ENCODE measurements at places on chromosomes 2 and 18.

GRCh38 chr2:162029287-162029901 lies 44.6 kb downstream of the DPP4 start:
- no peak overlapping the region for H3K27ac ChIP-seq
- no peaks in the 10 kb centered on the region for H3K4me1 ChIP-seq
- DNase-seq, result no peak
- H3K36me3 ChIP-seq, result no peaks in the 10 kb centered on the region
- no peaks in the 10 kb centered on the region for H3K27me3 ChIP-seq
- H3K4me3 ChIP-seq, result no peak overlapping the region

DNA sequence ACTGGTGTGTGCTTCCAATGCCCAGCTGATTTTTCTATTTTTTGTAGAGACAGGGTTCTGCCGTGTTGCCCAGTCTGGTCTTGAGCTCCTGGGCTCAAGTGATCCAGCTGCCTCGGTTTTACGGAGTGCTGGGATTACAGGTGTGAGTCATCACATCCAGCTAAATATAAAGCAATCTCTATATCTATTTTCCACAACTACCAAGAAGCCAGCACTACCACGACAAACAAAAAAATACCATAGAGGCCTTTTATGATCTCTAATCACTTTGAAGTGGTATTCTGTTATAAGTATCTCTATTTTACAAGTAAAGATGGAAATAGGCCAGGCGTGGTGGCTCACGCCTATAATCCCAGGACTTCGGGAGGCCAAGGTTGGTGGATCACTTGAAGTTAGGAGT lies 34.7 kb downstream of the C2orf74 start:
- no peak overlapping the region for H3K27ac ChIP-seq
- no peak overlapping the region for H3K4me3 ChIP-seq
- no peaks in the 10 kb centered on the region for H3K4me1 ChIP-seq
- no peak for DNase-seq

DNA sequence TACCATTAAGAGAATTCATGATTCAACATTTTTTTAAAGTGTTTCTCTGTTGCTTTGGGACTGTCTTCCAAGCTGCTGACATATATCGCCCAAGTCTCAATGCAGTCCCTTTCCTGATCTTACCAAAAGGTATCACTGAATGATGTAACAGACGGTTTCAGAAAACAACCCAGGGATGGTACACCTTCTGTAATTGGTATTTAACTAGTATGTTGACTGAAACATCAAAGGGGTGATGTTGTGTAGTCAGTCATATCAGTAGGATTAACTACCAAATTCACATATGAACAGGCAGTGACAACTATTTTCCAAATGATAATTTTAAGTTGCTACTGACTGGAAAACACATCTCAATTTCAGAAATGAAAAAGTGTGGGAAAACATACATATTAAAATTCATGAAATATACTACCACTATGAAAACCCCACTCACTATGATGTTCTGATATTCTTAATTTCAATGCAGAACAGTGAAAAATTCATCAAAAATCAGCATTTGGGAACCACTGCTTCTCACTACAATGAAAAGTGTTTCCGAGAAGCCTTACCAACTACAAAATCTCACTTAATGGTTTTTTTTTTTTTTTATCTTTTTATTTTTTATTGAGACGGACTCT lies 59.8 kb downstream of the MEMO1 start:
- DNase-seq, result no peak
- H3K36me3 ChIP-seq, result peaks cover 10% of the 10 kb centered on the region
- H3K27me3 ChIP-seq, result no peaks in the 10 kb centered on the region
- H3K27ac ChIP-seq, result no peak overlapping the region
- H3K4me3 ChIP-seq, result no peak overlapping the region

DNA sequence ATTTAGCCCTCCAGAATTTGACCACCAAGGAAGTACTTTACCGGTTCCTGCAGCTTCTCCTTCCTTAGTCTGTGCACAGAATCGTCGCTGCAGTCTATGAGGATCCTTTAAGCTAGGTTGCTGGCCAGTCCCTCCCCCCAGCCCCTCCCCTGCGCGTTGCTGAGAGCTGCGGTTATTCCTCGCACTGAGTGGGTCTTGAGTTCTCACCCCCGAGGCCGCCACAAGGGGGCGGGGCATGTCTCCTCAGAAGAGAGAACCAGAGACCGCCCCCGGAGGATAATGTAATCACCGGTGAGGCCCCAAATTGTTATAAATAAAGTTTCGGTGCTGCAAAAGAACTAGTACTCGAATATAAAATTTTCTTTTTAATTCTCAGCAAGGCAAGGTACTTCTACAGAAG lies 1184.9 kb upstream of the CDH2 start:
- H3K4me3 ChIP-seq, result no peak overlapping the region
- no peak overlapping the region for H3K27ac ChIP-seq
- no peaks in the 10 kb centered on the region for H3K4me1 ChIP-seq
- DNase-seq, result no peak

DNA sequence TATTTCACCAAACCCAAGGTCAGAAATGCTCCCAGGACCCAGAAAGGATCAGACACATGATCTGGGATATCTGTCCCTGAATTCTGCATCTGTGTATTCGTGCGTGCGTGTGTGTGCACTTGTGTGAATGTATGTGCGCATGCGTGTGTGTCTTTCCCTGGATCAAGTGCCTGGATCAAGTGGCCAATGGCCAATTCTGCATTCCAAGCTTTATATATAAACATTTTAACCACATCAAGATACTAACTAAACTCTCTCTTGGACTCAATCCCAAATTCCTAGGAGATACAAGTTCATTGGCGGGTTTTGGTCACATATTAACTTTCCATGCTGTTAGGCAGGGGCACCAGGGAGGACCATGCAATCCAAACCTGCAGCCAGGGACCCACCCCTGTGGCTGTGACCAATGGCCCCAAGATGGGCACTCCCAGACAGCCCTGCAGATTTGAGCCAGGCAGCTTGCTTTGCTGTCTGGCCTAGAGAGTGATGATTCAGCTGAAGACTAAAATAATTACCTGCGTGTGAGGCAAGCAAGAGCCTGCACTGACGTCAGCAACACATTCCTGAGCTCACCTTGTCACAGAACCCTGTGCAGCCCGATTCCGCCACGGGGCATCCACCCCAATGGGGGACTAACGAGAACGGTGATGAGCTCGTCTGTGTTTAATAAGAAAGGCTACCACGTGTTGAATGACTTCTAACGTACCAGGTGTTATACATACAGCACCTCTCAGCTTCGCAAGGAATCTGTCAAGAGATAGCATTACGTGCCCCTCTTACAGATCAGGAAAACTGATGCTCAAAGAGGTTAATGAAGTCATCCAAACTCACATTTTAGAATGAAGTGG lies 45.3 kb upstream of the ROCK2 start:
- H3K36me3 ChIP-seq, result no peaks in the 10 kb centered on the region
- no peaks in the 10 kb centered on the region for H3K27me3 ChIP-seq
- H3K4me1 ChIP-seq, result no peaks in the 10 kb centered on the region
- H3K27ac ChIP-seq, result no peak overlapping the region

- no peak overlapping the region for H3K4me3 ChIP-seq
- H3K27me3 ChIP-seq, result no peaks in the 10 kb centered on the region
- no peak for DNase-seq
- no peaks in the 10 kb centered on the region for H3K4me1 ChIP-seq
- H3K36me3 ChIP-seq, result peaks cover 39% of the 10 kb centered on the region
Measured at GRCh38 chr2:63875559-63876245, 34.0 kb downstream of the UGP2 start.

DNA sequence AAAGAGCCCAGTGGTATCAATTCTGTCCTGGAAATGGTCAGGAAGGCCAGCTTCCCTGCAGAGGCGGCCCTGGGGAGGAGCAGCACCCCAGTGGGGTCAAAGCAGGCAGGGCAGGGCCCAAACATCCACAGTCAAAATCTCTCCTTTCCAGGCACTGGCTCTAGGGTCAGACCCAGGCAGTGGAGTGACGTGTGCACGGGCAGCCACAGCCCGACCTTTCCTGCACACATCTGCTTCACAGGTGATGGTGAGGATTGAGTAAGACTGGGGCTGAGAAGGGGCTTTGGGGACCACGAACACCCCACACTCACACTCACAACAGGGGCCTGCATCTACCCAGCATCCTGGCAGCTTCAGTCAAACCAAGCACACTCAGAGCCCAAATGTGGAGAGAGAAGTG lies 97.8 kb upstream of the GLI2 start:
- no peaks in the 10 kb centered on the region for H3K27me3 ChIP-seq
- no peak overlapping the region for H3K27ac ChIP-seq
- H3K36me3 ChIP-seq, result no peaks in the 10 kb centered on the region
- no peak overlapping the region for H3K4me3 ChIP-seq
- DNase-seq, result no peak
- no peaks in the 10 kb centered on the region for H3K4me1 ChIP-seq

DNA sequence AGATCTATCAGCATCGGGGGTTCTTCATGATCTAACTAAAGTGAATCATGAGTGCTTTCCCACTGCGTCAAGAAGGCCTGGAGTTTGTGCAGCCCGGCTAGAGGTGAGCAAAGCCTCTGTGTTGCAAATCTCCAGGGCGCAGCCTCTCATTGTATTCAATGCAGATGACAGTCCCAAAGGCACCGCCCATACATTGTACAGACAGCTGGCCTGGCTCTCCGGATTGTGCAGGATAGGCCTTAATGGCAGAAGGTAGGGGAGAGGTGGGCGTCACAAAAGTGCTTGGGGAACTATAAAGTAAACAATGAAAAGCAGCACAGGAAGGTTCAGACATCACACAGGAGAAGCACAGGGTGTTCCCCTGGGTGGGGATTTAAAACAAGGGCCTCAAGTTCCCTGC lies 907 bp upstream of the GYPC start:
- H3K4me1 ChIP-seq, result peaks cover 39% of the 10 kb centered on the region
- no peak overlapping the region for H3K27ac ChIP-seq
- no peaks in the 10 kb centered on the region for H3K27me3 ChIP-seq
- DNase-seq, result no peak
- no peak overlapping the region for H3K4me3 ChIP-seq
- no peaks in the 10 kb centered on the region for H3K36me3 ChIP-seq

- no peak overlapping the region for H3K27ac ChIP-seq
- no peaks in the 10 kb centered on the region for H3K27me3 ChIP-seq
- no peak overlapping the region for H3K4me3 ChIP-seq
- no peak for DNase-seq
- H3K4me1 ChIP-seq, result no peaks in the 10 kb centered on the region
Measured at GRCh38 chr2:219059375-219059724, 1.4 kb downstream of the IHH start.

DNA sequence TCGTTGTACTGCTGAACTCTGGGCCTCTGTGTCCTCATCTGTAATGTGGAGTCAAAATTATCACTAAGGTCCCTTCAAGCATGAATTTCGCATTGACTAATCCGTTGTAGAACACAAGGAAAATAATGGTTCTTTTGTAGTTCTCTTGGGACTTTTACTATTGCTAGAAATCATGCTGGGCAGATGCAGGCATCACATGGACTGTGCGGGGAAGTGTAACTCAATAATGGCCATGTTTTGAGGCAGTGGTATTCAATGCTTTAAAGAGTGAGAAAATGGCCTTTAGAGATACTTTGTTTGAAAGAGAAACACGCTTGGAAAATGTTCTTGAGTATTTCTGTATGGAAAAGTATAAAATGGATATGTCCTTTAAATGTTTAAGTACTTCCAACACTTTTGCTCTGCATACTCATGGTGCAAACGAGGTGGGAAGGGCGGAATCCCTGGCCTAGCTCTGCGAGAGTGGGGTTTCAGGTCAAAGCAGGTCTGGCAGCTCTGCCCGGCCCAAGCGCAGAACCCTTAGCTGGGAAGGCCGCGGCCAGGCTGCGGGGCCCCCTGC lies 117.3 kb upstream of the MSTN start:
- peak overlapping the region; percentile 63 for H3K27ac ChIP-seq
- peaks cover 4% of the 10 kb centered on the region for H3K36me3 ChIP-seq
- no peaks in the 10 kb centered on the region for H3K27me3 ChIP-seq
- peak overlapping the region; percentile 69 for H3K4me3 ChIP-seq
- peaks cover 46% of the 10 kb centered on the region for H3K4me1 ChIP-seq
- no peak for DNase-seq

DNA sequence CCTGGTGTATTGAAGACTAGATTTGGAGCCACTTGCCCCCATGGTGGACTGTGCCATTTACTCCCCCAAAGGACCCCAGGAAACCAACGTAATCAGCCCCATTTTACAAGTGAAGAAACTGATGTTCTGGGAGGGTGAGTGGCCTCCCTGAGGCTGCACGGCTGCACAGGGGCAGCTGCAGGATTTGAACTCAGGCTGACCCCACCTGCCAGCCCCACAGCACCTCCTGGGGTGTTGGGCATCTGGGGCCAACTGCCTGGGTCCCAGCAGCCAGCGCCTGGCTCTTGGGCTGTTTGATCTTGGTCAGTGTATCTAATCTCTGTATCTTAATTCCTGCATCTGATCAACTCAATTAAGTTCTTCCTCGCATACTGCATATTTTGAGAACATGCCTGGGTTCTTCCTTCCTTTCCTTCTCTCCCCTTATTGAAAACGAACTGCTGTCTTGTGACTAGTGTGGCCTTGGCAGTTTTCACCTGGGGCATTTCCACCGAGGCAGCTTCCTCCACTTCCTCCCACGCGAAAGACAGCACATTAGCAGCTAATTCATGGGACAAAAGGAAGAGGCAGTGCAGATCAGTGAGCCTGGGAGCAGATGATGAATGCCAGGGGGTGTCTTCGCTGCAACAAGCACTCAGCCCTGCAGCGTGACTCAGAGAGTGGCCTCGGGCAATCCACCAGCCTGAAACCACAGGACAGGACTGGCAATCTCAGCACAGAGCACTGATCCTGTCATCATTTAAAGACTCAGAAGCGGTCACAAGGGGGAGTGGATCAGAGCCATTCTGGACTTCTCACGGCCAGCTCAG lies 184.1 kb upstream of the RAB12 start:
- no peak overlapping the region for H3K4me3 ChIP-seq
- H3K36me3 ChIP-seq, result no peaks in the 10 kb centered on the region
- no peak overlapping the region for H3K27ac ChIP-seq
- no peaks in the 10 kb centered on the region for H3K4me1 ChIP-seq
- no peak for DNase-seq

DNA sequence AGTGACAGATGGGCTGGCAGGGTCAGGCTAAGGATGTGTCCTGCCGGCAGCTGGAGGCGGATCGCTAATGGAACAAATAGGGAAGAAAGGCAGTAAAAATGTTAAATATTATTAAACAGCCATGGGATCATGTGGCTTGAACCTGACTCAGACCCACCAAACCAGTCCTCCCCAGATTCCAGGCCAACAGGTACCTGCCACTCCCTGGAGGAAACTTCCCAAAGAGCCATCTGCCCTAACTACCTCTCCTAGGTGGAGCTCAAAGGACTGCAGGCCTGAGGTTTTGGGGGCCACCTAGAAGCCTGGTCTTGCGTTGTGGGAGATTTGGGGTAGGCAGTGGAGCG lies 34.3 kb downstream of the CIB4 start:
- H3K36me3 ChIP-seq, result no peaks in the 10 kb centered on the region
- H3K4me1 ChIP-seq, result peaks cover 9% of the 10 kb centered on the region
- H3K4me3 ChIP-seq, result no peak overlapping the region
- H3K27me3 ChIP-seq, result no peaks in the 10 kb centered on the region
- no peak for DNase-seq

DNA sequence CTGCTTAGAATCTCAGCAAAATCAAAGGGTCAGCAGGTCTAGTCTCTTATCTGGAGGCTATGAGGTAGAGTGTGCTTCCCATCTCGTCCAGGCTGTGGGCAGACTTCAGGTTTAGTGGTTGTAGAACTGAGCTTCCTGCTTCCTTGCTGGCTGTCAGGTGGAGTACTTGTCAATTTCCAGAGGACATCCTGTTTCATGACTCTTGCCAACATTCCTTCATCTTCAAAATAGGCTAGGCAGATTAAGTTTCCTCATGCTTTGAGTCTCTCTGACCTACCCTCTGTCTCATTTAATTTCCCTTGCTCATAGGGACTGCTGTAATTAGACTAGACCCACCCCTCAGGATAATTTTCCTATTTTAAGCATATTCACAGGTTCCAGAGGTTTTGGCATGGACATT lies 562.6 kb downstream of the SPAG16 start:
- no peaks in the 10 kb centered on the region for H3K36me3 ChIP-seq
- H3K4me1 ChIP-seq, result no peaks in the 10 kb centered on the region
- H3K4me3 ChIP-seq, result no peak overlapping the region
- no peak overlapping the region for H3K27ac ChIP-seq

- DNase-seq, result no peak
- no peak overlapping the region for H3K4me3 ChIP-seq
- H3K4me1 ChIP-seq, result no peaks in the 10 kb centered on the region
Measured at GRCh38 chr2:168127371-168127770, 120.0 kb downstream of the STK39 start.
